Stimulated activated CD8-positive, alpha-beta memory T cell treated with anti-CD3 and anti-CD28 coated beads, Interleukin-15, amount 100 ng/mL, for 1 hour (primary cell): ENCODE measurements at places on chromosomes 16 and 17.

- no peak for DNase-seq
Observed at GRCh38 chr16:23521965-23522364, 11.7 kb upstream of the GGA2 start.

GRCh38 chr16:87216841-87217275 lies 100.3 kb downstream of the C16orf95 start:
- DNase-seq = no peak

- no peak for DNase-seq
Observed at GRCh38 chr16:8257561-8257960, 332.8 kb downstream of the TMEM114 start.

DNA sequence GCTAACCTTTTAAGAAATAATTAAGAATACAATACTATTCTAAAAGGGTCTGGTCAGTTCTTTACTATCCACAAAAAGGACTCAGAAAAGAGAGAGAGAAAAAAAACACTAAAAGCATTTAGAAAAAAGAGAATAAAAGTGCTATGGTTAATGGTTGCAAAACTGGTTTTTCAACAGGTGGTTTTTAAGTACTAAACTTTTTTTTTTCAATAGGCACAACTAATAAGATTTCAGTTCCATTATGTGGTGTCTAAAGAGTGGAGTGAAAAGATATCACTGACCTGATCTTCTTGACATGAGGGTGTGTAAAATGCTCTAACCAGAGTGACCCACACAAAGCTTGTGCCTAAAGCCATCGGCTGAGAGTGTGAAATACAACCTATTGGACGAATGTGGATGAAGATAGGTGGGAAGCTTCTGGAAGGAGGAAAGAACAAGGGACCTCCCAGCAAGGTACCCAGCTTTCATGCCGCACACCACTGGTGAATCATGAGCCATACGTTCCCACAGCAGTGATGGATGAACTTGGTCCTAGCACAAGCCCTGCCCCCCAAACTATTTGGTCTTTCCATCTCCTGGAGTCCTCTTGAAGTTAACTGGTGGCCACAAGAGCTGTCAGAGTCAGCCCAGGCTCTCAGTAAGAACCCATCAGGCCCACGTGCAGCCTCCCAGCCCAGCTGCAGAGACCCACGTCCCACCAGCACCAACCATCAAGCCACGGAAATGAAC lies 103.0 kb downstream of the ZFHX3 start:
- no peak for DNase-seq

- DNase-seq = no peak
Observed at GRCh38 chr17:82247182-82247823, 18.5 kb downstream of the SLC16A3 start.

DNA sequence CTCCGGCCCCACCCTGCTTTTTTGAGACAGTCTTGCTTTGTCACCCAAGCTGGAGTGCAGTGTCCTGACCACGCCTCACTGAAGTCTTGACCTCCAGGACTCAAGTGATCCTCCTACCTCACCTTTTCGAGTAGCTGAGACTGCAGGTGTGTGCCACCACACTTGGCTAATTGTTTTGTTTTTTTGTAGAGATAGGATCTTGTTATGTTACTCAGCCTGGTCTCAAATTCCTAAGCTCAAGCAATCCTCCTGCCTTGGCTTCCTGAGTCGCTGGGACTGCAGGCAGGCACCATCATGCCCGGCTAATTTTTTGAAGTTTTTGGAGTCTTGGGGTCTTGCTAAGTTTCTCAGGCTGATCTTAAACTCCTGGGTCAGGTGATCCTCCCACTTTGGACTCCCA lies 206.7 kb downstream of the SHISA9 start:
- DNase-seq = no peak
